ENCODE measurements at places on chromosomes 13 and 19.

DNA sequence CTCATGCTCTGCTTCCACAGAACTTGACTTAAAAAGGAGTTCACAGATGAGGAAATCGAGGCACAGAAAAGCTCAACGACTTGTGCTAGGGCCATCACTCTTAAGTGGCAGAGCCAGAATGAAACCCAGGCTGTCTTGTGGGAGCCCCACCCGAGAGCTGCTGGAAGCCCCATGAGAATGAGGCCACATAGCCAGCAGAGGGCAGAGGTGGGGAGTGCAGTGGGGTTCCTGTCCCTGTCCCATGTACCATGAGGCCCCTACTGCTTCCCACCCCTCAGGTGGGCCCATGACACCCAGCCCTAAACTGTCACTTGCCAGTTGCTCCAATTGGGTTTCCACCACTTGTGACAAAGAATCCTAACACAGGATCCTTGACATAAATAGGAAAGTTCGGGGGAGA, 175.9 kb downstream of the IRS2 start:
- DNase-seq, result peak; percentile 14

DNA sequence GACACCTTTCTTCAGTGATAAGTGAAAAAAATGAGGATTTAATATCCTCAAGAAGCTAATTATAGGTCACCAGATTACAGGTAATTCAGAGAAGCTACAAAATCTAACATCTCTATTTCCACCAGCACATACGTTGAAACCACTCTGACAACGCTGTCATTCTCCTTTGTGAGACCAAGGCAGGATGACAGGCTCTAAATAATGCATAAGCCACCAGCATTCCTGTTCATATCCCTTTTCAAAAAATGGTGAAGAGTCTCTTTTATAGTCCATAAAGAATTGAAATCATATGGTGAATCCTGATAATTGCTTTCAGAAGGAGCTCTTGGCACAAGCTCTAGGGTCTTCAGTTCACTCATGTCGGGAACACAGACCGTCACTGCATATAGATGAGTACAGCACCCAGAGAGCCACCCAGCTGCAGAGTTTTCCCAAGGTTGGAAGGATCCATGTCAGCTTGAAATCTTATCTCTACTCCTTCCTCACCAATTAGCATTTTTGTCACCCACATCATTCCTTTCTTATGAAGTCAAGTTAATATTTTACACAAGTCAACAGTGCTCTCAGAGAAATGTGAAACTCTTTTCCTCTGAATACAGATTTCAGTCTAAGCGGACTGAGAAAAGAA, 431.4 kb downstream of the TBC1D4 start:
- DNase-seq, result no peak

GRCh38 chr19:50190439-50190891, 13.0 kb upstream of the MYH14 start:
- no peak for DNase-seq

DNA sequence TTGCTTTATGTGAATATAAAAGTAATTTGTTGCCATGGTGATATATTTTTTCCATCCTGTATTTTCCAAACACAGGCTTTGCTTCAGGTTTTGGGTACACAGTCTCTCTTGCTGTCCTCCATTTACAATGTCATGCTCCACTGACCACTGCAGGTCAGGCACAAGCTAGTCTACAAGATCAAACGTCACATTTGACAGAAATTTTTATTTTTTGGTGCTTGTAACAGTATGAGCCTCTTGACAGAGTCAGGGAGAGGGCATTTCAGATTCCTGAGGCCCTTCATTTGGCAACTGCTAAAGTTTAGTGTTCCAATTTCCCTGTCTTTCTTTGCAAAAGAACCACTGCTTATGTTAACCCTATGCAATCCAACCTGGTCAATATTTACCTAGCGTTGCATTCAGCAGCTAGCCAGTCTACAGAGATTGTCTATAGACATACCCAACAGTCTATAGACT, 175.0 kb downstream of the RFC3 start:
- no peak for DNase-seq

GRCh38 chr19:35292421-35293362, 731 bp downstream of the MAG start:
- no peak for DNase-seq

DNA sequence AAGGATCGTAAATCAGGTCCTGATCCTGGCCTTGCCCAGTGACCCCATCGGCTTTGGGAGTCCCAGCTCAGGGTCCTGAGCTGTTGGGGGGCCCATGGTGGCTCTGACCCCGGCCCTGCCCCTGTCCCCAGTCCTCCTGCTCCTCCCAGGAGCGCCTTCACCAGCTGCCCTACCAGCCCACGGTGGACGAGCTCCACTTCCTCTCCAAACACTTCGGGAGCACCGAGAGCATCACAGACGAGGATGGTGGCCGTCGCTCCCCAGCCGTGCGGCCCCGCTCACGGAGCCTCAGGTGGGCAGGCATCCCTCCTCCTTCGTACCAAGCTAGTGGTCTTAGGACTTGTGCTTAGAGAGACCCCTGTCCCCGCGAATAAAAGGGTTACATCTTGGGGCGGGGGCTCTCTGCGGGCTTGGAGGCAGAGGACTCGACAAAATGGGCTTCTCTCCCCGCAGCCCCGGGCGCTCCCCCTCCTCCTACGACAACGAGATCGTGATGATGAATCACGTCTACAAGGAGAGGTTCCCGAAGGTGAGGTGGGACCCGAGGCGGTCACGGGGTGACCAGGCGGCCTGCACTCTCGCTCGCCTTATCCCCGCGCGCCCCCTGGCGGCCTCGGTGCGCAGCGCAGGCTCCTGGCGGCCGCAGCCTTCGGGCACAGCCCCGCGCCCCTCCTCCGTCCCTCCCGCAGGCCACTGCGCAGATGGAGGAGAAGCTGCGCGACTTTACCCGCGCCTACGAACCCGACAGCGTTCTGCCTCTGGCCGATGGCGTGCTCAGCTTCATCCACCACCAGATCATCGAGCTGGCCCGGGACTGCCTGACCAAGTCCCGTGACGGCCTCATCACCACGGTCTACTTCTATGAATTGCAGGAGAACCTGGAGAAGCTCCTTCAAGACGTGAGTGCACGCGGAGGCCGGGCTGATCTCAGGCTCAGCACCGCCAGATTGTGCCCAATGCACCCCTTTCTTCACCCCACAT, 9.1 kb downstream of the MAST1 start:
- DNase-seq, result peak; percentile 87

DNA sequence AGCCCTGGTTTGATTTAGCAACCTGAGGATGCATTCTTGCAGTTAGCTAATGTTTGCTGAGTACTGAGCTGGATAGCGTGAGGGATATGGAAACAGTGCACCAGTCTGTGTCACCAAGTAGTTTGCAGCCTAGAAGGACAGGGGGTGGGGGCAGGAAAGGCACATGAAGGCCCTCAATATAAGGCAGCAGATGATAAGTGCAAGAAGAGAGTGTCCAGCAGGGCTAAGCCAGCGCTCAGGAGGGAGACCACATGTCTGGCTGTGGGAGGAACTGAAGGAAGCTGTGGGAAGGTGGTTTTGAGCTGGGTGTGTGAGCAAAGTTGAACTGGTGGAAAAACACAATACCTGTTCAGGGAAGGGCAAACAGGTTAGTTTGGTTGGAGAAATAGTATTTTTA, 1.7 kb downstream of the CXCL17 start:
- DNase-seq, result peak; percentile 7

DNA sequence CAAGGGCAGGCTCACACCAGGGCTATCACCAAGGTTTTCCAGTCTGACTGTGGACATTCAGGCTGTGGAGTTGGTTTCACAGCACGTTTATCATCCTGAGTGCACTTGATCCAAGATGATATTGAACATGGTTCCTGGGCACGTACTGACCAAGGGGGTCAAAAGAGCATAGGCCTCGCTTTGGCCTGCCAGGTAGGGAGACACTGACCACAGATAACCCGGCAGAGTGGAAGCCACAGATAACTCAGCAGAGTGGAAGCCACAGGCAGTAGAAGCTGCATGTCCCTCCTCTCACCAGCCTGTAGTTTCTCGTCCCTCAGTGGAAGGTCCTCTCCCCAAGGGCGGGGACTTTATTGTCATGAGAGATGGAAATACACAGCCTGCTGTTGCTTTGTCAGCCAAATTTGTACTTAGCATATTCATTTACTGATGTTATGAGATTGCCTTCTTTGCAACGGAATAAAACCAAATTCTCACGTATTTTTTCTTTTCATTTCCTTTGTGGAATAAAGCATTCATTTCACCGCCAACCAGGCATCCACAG, 8.8 kb upstream of the KRTDAP start:
- DNase-seq, result no peak

DNA sequence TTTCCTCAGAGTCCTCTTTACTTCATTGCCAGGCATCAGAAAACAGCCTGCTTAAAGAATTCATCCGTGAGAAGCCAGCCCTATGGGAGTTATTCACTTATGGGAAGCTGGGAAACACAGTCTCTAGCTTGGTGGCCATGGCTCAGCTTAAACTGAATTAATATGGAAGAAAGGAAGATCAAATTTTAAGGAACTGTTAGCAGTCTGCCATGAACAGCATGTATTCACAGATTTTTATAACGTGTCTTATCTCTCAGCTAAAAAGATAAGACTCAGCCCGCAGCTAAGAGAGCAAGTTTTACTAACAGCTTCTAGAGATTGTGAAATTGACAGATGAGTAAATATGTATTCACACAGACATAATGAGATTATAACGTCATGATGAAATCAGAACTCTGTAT, 253.7 kb upstream of the RXFP2 start:
- DNase-seq, result no peak

GRCh38 chr19:2926341-2927031, 18.3 kb downstream of the ZNF77 start:
- no peak for DNase-seq

- no peak for DNase-seq
Measured at GRCh38 chr13:73370066-73370465, 311.3 kb downstream of the KLF5 start.

- DNase-seq, result no peak
Measured at GRCh38 chr13:74662905-74663304, 528.7 kb upstream of the KLF12 start.

- DNase-seq, result no peak
Measured at GRCh38 chr19:2288338-2288817, 6.4 kb upstream of the PEAK3 start.

GRCh38 chr19:8569066-8569771, 8.0 kb downstream of the MYO1F start:
- peak; percentile 65 for DNase-seq

DNA sequence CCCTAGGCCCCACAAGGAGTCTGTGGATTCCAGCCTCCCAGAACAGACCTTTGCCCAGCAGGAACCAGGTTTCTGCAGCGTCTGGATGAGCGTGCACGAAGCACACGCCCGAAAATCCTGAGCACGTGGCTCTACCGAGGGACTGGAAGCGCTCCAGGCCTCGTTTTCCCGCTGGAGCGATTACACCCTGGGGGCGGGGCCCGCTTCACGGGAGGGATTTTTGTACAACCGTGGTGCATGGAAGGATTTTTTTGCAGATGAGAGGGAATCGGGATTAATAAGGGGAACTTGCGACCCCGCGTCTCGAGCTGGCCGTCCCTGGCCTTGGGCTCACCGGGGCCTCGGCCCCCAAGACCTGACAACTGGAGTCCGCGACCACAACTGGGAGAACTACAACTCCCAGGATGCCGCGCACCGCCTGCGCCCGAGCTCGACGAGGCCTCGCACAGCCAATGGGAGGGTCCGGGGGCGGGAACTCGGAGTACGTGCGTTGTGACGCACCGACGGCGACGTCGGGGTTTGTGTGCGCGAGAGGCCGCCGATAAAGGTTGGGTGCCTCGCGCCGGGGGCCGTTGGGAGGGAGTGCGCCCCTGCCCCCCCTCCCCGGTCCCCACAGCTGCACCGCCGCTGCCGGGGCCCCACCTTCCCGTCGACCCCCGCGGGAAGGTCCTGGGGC, at the start of gene ZNF628:
TSS of gene ZNF628 (plus strand) at position 518 of the 676 bp plus-strand sequence. CDS start 3,294 bp downstream, outside the sequence.
- peak; percentile 99 for DNase-seq
